Uterus (tissue), 4 donors: ENCODE measurements at places on chromosomes 2 and 18. TPM values are rescaled to one million over a fixed set of nuclear protein-coding genes. Genes with fewer than 3 reads are reported as not detected.

The ARHGAP28 gene
- total RNA-seq: 39.0 TPM

The PRKAG3 gene
- not detected for total RNA-seq

DNA sequence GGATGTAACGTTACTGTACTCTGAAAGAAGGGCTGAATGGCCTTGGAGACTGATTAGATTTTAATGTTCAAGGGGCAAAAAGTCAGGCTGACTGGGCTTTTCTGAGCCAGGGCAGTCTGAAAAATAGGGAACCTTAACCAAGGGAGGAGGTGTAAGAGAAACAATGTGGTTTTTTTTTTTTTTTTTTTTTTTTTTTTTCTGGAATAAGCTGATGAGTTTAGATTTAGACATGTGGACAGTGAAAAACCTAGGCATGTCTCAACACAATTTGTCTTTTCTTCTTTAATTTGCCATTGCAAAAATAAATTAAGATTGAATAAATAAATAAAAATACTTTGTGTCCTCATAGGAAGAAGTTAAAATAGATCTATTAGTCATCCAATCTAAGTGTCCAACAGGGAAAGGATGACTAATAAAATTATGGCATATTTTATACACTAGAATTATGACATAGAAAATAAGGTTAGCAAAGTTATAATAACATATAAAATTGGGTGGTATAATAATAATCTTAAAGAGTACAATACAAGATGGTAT is 237.6 kb upstream of the TRIB2 start:
- H3K36me3 ChIP-seq: no peaks in the 10 kb centered on the region
- no peak for DNase-seq
- H3K4me3 ChIP-seq: no peak overlapping the region
- H3K27me3 ChIP-seq: no peaks in the 10 kb centered on the region

GRCh38 chr2:198242093-198242492 is 437.7 kb downstream of the PLCL1 start:
- DNase-seq: no peak
- H3K36me3 ChIP-seq: no peaks in the 10 kb centered on the region
- no peaks in the 10 kb centered on the region for H3K27me3 ChIP-seq
- H3K4me3 ChIP-seq: no peak overlapping the region

DNA sequence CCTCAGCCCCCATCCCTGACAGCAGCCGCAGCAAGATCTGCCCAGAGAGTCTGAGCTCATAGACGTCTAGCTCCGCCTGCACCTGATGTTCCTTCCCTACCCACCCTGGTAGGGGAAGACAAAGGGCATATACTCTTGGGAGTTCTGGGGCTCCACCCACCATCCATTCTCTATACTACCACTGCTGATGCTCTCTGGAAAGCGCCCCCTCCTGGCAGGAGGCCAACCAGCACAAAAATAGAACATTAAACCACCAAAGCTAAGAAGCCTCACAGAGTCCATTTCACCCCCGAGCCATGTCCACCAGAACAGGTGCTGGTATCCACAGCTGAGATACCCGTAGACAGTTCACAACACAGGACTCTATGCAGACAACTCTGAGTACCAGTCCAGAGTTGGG is 662.6 kb upstream of the FAM98A start:
- DNase-seq: no peak
- no peak overlapping the region for H3K27ac ChIP-seq
- no peaks in the 10 kb centered on the region for H3K36me3 ChIP-seq
- no peak overlapping the region for H3K4me3 ChIP-seq
- no peaks in the 10 kb centered on the region for H3K27me3 ChIP-seq
- H3K4me1 ChIP-seq: no peaks in the 10 kb centered on the region

DNA sequence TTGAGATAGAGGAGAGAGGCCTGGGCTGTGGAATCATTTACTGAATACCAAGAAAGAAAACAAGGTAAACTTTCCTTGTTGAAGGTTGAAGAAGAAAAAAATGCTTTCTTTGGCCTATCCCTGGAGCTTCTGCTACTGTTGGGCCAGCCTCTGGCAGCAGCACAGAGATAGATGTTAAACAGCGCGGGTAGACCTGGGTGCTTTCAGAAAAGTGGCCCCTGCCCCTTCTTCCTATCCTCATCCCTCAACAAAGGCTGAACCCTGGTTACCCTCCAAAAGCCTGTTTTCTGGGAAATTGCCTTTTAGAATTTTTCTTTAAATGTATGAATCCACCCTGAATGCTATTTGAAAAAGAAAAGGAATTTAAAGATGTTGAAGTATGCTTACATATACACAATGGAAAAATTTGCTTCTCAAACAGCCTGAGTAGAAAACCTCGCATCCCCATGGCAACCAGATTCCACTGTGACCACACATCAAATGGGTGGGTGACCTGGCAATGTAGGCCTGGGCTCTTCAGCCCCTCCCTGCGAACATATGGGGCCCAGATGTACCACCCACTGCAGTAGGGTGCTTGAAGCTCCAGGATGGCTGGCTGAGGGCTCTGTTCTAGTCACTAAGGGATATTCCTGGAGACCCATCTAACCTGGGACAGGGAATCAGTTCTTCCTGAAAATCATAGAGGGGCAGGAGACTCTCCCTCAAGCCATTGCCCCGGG is 23.4 kb upstream of the CHRNA1 start:
- H3K36me3 ChIP-seq: no peaks in the 10 kb centered on the region
- no peaks in the 10 kb centered on the region for H3K4me1 ChIP-seq
- DNase-seq: no peak
- no peak overlapping the region for H3K4me3 ChIP-seq
- H3K27ac ChIP-seq: no peak overlapping the region

DNA sequence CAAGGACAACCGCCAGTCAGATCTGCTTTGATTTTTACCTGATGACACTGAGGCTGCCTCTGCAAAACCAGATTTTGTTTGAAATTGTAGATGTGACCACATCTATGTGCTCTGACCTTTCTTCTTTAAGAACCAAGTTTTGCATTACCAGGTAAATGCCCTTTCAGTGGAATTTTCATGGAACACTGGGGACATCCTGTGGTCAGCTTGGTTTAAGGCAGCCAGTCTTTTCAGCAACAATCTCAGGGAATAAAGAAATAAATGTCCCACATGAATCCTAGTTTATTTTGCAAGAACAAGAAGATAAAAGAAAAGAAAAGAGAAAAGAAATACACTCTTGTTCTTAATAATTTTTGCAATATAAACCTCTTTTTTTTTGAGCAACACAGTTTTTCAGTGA is 90.6 kb downstream of the POU3F3 start:
- no peaks in the 10 kb centered on the region for H3K4me1 ChIP-seq
- H3K27ac ChIP-seq: no peak overlapping the region
- no peak overlapping the region for H3K4me3 ChIP-seq
- DNase-seq: no peak
- H3K27me3 ChIP-seq: no peaks in the 10 kb centered on the region

- H3K27me3 ChIP-seq: no peaks in the 10 kb centered on the region
- H3K4me3 ChIP-seq: peak overlapping the region; percentile 71
- DNase-seq: peak; percentile 85
- H3K36me3 ChIP-seq: no peaks in the 10 kb centered on the region
- H3K27ac ChIP-seq: peak overlapping the region; percentile 100
Measured at GRCh38 chr2:42809819-42810120, 17.4 kb upstream of the HAAO start.

- H3K4me3 ChIP-seq: no peak overlapping the region
- no peaks in the 10 kb centered on the region for H3K27me3 ChIP-seq
- H3K27ac ChIP-seq: no peak overlapping the region
- H3K4me1 ChIP-seq: no peaks in the 10 kb centered on the region
Measured at GRCh38 chr2:202944816-202945215, 32.7 kb downstream of the CARF start.

DNA sequence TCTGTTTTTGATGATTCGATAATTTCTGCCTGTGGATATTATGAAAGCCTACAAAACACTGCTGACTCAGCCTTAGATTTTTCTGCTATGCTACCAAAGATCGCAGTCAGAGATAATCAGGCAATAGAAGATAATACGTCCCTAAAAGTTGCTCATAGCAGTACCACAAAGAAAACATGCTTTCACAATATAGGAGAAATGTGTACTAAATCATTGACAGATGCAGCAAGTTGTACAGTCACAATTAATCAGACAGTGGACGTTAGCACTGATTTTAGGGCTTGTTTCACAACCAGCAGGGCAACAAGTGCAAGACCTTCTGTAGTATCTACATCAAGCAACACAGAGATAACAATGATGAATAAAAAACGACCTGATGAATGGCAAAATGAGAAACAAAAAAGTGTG is 19.5 kb downstream of the RBM44 start:
- no peak overlapping the region for H3K27ac ChIP-seq
- no peaks in the 10 kb centered on the region for H3K4me1 ChIP-seq
- no peaks in the 10 kb centered on the region for H3K27me3 ChIP-seq
- H3K4me3 ChIP-seq: no peak overlapping the region
- no peak for DNase-seq
- no peaks in the 10 kb centered on the region for H3K36me3 ChIP-seq

- H3K27me3 ChIP-seq: no peaks in the 10 kb centered on the region
- no peak overlapping the region for H3K4me3 ChIP-seq
- H3K4me1 ChIP-seq: no peaks in the 10 kb centered on the region
- DNase-seq: no peak
Measured at GRCh38 chr2:112024896-112025491, 30.1 kb upstream of the TMEM87B start.

DNA sequence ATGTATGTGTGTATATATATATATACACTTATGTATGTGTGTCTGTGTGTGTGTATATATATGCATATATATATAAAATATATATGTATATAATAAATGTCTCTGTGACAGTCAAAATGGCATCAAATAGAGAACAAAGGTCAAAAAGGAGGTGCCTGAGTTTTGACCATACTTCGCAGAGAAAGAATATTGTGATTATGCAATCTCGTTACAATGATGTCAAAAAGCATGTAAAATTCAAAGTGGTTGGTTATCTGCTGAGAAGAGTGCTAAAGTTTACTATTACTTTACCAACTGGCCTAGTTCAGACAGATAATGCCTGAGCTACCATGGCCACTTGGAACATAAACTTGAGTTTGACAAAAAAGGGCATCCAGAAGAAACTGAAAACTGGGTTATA is 375.0 kb downstream of the NBAS start:
- no peak overlapping the region for H3K4me3 ChIP-seq
- H3K27me3 ChIP-seq: no peaks in the 10 kb centered on the region
- H3K4me1 ChIP-seq: no peaks in the 10 kb centered on the region
- no peak overlapping the region for H3K27ac ChIP-seq
- H3K36me3 ChIP-seq: no peaks in the 10 kb centered on the region
